ENCODE measurements at places on chromosomes 1 and 21.

- DNase-seq = no peak
Measured at GRCh38 chr1:150366416-150367296, 2.7 kb downstream of the RPRD2 start.

- no peak for DNase-seq
Measured at GRCh38 chr1:48898894-48899293, 122.2 kb upstream of the BEND5 start.

DNA sequence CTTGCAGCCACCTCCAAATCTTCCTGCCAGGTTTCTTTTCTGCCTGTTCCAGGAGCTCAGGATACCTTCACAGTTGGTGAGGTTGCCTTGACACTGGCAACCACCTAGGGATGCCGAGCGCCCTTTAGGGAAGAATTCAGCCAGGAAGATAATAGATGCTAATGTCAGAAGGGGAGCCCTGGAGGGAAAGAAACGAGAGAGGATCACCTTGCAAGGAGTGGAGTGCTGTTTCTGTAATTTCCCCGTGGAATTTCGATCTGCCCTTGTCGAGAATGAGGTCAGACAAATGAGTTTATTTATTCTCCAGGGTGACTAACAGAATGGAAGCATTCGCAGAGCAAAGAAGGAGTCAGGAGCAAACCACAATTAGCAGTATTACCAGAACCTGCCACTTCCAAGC is 315.8 kb upstream of the KAZN start:
- DNase-seq = no peak

GRCh38 chr1:234990328-234990675 is 138.3 kb downstream of the TOMM20 start:
- no peak for DNase-seq

- no peak for DNase-seq
Measured at GRCh38 chr1:213720032-213720431, 267.7 kb upstream of the PROX1 start.

- no peak for DNase-seq
Measured at GRCh38 chr1:30187413-30188023, 535.9 kb downstream of the MATN1 start.

DNA sequence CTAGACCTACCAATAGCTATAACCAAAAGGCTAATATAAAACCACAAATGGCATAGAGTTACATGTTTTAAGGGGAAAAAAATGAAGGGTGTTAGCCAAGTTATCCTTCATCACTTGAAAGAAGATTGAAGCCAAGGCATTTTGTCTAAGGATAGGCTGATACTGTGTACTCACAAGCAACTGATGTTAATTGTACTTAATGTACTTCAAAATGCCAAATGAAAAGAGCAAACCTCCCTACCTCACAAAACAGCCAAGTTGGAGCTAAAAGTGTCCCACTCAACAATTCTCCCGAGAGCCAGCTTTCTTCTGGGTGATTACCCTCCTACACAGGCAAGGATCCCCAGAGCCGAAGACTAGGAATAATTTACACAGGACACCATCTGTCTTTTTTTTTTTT is 4.4 kb upstream of the IGSF3 start:
- DNase-seq = no peak

GRCh38 chr1:89260566-89261255 is 11.9 kb downstream of the GBP5 start:
- DNase-seq = peak; percentile 57

GRCh38 chr1:67431869-67432578 is 1.8 kb upstream of the SERBP1 start:
- DNase-seq = no peak

GRCh38 chr1:212621949-212622305 is 13.4 kb downstream of the ATF3 start:
- DNase-seq = no peak

Measured in right cardiac atrium (tissue), 5 donors.